Stimulated activated memory B cell treated with anti-CD40 and anti-IgM and Interleukin-4, amounts not matched to agents 10 μg/mL and 1 μg/mL and 100 μg/mL, for 72 hours (primary cell): ENCODE measurements at places on chromosomes 6 and 20.

- ATAC-seq = no peak
Measured at GRCh38 chr6:53612651-53613050, 52.9 kb downstream of the KLHL31 start.

DNA sequence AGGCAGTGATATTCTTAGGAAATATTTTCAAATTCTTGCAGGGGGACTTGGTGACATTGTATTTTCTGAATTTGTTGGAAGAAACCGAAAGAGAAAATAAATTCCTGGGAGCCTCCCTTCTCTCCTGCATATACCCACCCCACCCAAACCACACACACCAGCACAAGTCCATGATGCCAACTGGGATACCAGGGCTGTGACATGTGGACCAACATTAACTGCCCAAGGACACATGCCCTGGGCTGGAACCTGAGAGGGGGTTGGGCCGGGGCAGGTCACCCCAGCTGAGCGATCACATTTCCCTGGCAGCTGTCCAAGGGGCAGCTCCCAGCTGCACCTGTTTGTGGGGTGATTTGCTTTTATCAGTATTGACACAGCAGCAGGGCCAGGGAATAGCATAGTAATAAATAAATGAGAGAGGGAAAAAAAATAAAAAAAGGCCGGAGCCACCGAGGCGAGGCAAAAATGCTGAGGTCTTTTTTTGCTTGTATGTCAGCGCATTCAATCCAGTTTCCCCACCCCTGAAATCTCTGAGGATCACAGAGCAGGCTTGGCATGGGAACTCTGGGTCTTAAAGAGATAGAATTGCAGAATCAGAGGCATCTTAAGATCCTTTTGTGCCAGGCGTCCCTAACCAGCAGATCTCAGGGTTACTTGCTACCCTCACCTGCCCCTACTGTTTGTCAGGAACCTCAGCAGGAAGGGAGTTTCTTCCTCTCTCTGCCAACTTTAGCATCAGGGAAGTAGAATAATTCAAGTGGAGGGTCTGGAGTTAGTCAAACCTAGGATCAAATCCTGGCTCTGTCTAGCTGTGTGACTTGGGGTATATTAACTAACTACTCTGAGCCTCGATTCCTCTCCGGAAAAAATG is 66.5 kb upstream of the PIM1 start:
- ATAC-seq = peak; percentile 24

DNA sequence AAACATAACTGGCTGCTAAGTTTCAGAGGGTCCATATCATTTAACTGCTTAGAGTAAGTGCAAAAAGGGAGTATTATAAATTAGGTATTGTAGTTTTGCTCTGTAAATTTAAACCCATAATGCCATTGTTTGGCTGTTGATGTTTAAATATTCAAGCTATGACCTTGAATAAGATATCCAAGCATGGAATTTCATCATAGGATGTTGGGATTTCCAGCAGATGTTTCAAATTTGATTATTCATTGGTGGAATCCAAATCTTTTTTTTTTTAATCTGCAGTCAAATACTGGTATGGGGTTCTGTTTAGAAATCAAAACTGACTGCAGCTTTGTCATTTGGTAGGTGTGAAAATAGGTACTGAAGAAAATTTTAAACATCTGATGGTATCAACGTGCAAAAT is 161.0 kb downstream of the KHDC1L start:
- no peak for ATAC-seq

- no peak for ATAC-seq
Measured at GRCh38 chr20:7196481-7196880, 429.0 kb downstream of the BMP2 start.

DNA sequence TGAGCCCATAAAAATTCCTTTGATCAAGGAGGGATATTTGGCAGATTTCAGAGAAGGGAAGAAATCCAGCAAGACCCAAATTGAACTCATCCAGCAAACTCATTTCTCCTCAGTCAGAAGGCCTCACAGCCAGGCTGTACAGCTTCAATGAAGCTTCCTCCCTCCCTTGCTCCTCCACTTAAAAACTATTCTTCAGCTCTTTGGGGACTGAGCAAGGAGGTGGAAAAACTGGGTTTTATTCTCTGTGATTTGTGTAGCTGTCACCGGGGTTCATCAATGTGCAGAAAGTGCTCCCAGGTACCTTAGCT is 158.7 kb upstream of the ZNF184 start:
- ATAC-seq = no peak

DNA sequence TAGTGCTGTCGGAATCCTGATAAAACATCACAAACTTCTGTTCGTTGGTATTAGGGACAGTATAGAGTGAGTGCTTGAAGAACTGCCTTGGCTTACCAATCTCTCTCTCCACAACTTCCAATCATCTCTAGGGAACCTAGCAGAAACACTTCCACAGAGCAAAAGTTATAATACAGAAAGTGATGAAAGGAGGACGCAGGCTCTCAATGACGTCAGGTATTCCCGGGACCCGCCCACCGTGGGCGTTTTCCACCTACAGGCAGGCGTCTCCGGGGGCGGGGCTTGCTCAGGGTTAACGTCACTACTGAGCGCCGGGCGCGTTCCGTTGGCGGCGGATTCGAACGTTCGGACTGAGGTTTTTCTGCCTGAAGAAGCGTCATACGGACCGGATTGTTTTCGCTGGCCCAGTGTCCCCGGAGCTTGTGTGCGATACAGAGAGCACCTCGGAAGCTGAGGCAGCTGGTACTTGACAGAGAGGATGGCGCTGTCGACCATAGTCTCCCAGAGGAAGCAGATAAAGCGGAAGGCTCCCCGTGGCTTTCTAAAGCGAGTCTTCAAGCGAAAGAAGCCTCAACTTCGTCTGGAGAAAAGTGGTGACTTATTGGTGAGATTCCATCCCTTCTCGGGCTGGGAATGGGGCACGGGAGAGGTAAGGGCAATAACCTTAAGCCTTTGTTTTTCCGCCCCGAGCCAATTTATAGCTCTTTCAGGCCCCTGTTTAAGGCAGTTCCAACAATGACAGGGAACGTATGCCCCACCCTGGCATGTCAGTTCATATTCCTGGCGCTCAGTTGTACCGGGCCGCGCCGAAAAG is at the start of gene CENPW:
Gene CENPW (plus strand): TSS at position 320 of the 814 bp plus-strand sequence. CDS start 159 bp downstream, at position 479.
- peak; percentile 89 for ATAC-seq

DNA sequence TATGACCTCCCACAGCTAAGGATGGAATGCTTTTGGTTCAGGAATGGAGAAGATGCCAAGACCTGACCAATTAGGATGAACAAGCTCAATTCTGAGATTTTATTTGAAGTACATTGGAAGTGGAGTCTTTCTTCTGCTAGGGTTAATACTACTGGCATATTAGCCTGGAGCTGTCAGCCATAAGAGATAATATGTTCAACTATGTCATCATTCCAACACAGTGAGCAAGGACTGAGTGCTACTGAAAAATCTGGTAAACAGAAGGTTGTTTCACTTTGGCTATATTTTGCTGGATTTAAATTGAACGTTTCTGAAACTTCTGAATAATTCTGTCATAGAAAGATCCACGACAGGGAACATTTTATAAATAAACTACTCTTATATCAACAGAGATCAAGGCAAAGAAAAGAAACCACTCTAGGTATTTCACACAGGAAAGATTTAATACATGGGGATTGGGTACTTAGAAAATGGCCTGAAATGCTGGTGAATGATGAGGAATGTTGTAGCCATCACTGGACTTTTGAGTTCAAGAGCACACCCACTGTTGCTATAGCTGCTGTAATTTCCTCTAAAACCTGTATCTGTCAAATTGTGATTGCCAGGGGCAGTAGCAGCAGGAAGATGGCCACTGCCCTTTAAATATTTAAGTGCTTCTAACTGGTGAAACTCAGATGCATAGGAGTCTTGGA is 200.5 kb downstream of the PLCB4 start:
- no peak for ATAC-seq

DNA sequence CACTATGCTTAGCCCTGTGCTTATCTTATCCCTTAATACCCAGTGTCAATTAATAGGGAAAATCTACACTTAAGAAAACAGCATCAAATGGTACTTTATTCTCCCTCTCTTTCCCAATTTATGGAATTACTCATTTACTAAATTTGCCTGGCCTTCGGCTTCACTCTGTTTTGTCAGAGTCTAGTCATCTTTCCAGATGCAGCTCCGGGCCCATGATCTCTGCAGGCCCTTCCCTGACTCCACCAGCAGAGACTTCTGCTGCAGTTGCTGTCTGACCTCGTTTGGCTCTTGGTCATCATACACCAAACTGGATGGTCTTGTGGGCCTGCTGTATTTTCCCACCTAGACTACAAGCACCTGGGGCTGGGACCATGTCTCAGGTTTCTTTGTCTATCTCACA is 27.4 kb downstream of the MRS2 start:
- no peak for ATAC-seq

DNA sequence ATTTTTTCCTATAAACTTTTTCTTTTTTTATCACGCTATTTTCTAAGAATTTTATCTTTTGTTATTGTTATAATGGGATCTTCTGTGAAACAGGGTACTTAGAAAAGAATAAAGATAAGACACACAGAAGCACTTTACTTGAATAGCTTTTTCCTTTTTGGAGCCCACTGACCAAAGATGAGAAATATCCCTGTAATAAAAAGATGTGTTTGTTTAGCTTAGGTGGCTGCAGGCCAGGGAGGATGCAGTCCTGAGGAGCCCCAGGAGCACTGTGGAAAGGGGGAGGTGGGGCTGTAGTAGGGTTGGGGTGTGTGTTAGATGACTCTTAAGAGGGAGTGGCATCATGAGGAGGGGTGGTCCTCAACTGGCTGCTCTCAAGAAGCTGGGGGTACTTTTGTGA is 128.6 kb downstream of the ARID1B start:
- ATAC-seq = no peak
